ENCODE measurements at places on chromosomes 3 and 15.

DNA sequence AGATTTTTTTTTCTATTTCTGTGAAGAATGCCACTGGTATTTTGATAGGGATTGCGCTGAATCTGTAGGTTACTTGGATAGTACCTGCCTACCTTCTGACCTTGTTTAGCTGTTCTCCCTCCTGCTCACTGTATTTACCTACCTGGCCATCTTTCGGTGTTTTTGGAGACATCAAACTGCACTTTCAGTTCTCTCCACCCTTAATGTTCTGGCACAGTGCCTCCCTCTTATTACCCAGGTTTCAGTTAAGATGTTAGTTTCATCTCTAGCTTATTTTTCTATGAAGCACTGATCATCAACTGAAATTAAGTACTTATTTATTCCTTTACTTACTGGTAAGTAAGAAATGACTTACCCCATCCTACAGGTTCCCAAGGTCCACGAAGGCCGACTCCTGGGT lies 74.4 kb upstream of the KLHL25 start:
- DNase-seq = no peak

DNA sequence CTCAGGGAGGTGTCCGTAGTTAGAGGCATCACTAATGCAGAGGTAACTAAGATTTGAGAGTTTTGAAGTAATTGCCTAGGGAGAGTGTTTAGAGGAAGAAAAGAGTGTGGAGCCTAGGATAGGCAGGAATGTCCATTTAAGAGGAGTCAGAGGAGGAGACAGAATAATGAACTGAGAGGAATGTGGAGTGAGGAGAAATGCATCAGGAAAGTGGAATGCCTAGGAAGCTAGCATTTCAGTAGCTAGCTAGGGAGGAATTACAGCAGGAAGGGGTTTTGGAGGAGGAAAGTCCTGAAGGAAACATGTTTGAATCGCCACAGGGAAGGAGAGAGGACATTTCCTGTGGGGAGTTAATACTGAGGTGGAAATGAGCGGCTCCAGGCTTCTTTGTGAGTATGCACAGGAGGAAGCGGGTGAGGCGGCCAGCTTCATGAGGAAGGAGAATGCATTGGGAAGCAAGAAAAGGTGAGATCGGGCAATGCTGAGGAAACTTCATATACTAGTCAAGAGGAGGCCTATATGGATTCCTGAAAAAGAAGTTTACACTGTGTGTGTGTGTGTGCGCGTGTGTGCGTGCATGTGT lies 154.3 kb downstream of the TMEM108 start:
- DNase-seq = no peak

GRCh38 chr3:161413127-161413854 lies 42.0 kb upstream of the SPTSSB start:
- no peak for DNase-seq

GRCh38 chr3:54021071-54021470 lies 101.3 kb upstream of the CACNA2D3 start:
- no peak for DNase-seq

DNA sequence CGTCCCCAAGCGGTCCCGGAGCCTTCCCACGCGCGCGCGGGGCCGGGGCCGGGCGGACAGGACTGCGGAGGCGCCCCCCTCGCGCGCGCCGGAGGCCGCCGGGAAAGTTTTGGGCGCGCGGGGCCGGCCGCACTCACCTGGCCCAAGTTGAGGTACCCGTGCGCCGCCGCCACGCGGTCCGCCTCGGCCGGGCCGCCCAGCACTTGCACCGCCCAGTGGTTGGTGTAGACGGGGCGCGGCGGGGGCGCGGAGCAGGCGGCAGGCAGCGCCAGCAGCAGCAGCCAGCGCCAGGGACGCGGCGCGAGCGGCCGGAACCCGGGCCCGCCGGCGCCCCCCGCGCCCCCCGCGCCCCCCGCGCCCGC lies 289 bp downstream of the PCSK6 start:
- no peak for DNase-seq

DNA sequence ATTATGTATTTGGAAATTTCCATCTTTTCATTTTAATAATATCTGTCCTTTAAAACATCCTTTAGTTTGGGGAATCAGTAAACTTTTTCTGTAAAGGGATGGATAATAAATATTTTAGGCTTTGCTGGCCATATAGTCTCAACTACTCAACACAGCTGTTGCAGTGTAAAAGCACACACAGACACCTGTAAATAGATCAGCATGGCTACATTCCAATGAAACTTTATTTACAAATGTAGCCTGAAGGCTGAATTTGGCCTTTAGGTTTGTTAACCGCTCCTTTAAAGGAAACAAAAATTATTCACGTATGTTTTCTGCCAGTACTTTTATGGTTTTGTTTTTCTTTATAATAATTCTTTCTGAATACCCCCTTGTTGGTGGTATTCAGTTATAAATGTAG lies 184.8 kb downstream of the ADAMTSL3 start:
- DNase-seq = no peak

GRCh38 chr3:10722911-10723310 lies 93.1 kb upstream of the SLC6A11 start:
- DNase-seq = no peak

- DNase-seq = no peak
These were observed 138.3 kb downstream of the TAFA4 start for GRCh38 chr3:68793759-68794701.

GRCh38 chr3:171314341-171314740 lies 145.9 kb downstream of the TNIK start:
- DNase-seq = no peak

DNA sequence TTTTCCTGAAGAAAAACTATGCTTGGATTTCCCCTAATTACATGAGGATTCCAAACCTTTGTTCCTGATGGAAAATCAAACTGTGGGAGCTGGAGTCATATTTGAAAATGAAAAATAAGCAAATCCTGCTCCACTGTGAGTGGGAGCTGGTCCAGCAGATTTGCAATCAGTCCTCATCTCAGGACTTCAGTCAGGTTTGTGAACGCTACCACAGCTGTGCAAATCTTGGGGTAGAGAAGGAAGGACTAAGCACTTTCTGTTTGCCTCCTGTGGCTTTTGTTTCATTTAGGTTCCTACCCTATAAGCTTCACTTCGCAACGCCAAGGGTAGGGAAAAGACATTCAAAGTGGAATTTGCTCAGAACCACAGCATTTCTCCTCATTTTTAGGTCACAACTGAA lies 238.2 kb downstream of the TUSC7 start:
- no peak for DNase-seq

- no peak for DNase-seq
These were observed at the start of gene PDZRN3 for GRCh38 chr3:73624821-73625665. PDZRN3 (minus strand) TSS chr3:73624941.

GRCh38 chr3:155618543-155618942 lies 126.3 kb downstream of the PLCH1 start:
- no peak for DNase-seq

DNA sequence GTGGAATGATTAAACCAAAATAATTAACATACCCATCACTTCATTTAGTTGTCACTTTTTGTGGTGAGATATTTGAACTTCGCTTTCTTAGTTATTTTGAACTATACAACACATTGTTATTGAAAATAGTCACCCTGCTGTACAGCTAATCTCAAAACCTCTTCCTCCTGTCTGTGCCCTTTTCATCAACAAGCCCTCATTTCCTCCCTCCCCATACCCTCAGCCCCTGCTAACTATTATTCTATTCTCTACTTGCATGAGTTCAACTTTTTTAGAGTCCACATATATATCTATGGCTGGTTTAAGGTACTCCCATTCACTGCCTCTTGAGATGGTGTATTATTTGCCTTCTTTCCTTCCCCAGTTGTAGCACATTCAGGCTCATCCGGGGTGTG lies 32.2 kb downstream of the COL8A1 start:
- no peak for DNase-seq

DNA sequence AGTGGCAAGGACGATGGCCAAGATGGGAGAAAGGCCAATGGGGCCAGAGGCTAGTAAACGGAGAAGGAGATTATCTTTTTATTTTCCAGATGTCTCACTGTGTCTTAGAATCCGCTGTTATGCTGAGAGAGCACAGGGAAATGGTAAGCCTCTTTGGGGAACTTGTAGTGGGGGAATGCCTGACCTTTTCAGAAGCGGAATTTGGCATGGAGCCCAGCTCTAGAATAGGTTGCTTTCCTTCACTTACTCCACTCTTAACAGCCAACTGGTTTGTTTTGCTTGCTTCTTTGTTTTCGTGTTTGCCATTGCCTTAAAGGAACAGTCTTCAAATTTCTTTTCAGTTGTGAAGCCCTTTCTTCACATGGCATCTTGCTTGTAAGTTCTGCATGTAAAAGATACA lies 316.2 kb upstream of the THRB start:
- no peak for DNase-seq

DNA sequence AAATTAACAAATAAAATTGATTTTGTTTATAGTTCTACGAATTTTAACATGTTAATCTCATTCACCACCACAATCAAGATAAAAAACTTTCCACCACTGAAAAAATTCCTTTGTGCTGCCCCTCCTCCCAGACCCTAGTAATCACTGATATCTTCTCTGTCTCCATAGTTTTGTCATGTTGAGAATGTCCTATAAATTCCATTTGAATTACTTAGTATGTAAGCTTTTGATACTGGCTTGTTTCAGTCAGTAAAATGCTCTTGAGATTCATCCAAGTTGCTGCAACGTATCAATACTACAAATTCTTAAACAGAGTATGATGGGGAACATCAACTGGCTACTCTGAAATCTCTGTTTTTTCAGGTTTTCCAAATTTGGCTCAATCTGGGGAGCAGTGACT lies 129.6 kb downstream of the CTNNB1 start:
- DNase-seq = no peak

DNA sequence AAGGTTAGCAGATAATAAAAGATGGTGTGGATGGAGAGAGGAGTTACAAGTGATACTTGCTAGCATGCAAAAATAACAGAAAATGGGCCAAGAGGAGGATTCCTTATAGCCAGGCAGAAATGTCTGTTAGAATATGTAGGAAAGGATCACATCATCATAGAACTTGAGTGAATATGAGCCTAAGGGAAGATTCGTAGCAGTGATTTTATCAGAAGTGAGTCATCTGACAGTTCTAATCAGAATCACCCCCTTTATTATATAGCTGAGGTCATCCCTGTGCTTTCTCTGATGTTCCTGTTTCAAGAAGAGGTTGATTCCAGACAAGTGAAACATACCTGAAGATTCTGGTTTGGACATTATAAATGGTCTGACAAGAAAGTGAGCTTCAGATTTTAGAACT lies 22.9 kb downstream of the EXOG start:
- DNase-seq = no peak

- DNase-seq = peak; percentile 28
These were observed 47.0 kb upstream of the PPIB start for GRCh38 chr15:64209680-64210334.

DNA sequence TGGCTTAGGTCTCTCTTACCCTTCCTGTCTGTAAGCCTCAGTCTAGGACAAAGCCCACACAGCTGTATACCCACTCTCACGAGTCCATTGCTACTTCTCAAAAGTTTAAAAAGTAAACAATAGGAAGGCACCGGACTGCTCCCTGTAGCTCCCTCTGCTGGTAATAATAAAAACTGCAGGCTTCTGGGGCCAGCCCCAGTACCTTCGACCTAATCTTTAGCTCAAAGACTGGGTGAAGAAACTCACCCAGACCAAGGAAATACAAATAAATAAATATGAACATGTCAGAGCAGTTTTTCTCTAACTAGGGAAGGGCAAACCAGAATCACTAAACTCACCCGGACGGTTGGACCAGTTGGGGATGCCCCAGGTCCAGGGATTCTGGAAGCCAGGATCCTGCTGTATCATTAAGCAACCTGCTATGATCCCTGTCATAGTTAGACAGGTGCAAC lies 5.0 kb downstream of the FAM219B start:
- no peak for DNase-seq

- DNase-seq = no peak
These were observed 247.6 kb upstream of the LRTM1 start for GRCh38 chr3:55175423-55175822.

- DNase-seq = no peak
These were observed 30.5 kb upstream of the BLM start for GRCh38 chr15:90686435-90687218.

DNA sequence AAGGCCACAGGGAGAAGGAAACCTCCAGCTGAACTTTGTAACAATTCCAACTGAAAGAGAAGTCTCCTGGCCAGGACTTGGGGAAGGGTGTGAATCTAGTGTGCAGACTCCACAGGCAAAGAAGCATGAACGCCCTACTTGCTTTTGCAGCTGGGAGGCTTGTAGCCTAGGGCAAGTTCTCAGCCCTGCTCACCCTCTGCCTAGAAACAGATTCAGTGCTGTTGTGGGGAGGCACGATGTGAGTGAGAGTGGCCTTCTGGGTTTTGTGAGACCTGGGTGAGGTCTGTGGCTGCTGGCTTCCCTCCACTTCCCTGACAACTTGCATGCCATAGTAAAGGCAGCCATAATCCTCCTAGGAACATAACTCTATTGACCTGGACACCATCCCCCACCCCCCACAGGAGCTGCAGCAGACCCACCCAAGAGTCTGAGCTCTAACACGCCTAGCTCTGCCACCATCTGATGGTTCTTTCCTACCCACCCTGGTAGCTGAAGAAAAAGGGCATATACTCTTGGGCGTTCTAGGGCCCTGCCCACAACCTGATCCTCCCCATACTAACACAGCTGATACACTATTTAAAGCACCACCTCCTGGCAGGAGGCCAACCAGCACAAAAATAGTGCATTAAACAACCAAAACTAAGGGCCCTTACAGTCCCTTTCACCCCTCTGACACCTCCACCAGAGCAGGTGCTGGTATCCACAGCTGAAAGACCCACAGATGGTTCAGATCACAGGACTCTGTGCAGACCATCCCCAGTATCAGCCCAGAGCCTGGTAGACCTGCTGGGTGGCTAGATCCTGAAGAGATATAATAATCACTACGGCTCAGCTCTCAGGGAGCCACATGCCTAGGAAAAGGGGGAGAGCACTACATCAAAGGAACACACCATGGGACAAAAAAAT lies 426.5 kb downstream of the IGSF11 start:
- no peak for DNase-seq

GRCh38 chr3:37058117-37058516 lies 64.8 kb downstream of the MLH1 start:
- DNase-seq = no peak

DNA sequence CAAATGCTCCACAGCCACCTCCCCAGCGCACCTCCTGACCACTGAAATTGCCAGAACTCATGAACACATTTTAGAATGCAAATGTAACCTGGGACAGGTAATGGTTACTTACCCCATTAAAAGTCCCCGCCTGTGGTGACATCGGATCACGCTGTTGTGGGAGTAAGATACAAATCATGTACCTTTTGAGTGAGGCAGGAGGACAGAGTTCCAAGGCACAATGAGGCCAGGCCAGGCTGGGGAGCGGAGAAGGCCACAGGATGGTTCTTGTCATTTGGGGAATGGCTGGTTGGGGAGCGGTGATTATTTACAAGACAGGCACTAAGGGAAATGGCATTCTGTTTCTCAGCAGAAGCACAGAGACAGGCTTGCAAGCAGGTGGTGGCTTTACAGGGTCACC lies 490.0 kb downstream of the EDEM1 start:
- no peak for DNase-seq

DNA sequence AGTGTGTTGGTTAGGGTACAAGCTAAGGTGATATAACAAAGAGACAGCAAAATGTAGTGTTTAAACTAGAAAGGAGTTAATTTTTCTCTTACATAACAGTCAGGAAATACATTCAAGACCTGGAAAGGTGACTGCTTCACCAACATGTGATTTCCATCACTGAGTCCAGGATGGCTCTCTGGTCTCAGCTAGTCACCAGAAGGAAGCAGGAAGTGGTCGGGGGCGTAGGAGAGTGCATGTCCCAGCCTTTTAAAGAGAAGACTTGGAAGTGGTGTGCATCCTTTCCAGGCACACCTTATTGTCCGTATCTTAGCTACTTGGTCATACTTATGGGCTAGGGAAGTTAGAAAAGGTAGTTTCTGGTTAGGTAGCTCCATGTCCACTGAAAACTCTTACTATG lies 11.1 kb upstream of the UBE2Q2 start:
- DNase-seq = no peak
